Activated T-helper 1 cell treated with anti-CD3 and anti-CD28 coated beads, Interleukin-12 subunit alpha, Interleukin-12 subunit beta, Interleukin-2, Interleukin-4 antibody, amounts not matched to agents 30 ng/mL and 10 ng/mL and 1 ng/mL, durations not matched to agents 14 hours and 24 hours and 36 hours (primary cell): ENCODE measurements at places on chromosomes 4 and X.

- DNase-seq, result no peak
These were observed 11.0 kb downstream of the PTTG2 start for GRCh38 chr4:37971202-37971601.

DNA sequence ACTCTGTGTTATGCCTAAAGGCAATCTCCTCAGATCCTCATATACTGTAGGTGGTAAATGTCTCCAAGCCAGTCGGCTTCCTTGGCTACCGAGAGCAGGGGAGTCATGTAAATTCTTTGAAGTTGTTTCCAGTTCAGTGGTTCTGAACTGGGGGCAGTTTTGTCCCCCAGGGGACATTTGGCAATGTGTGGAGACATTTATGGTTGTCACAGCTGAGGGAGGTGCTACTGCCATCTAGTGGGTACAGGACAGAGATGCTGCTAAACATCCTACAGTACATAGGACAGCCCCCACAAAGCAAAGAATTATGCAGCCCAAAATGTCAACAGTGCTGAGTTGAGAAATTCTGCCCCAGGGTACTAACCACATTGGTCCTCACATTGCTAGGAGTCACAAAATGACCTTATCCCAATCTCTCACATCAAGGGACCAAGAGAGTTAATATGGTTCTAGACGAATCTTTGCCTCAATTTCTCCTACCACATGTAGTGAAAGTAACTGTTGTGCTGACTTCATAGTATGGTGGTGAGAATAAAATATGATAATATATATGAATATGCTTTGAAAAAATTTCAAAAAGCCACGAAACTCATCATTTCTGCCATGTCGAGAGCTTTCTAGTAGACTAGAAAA lies 104.4 kb upstream of the ARHGAP24 start:
- no peak for DNase-seq

- DNase-seq, result no peak
These were observed 411.4 kb downstream of the IL1RAPL1 start for GRCh38 chrX:28998609-28999135.

- no peak for DNase-seq
These were observed 914.2 kb upstream of the LCORL start for GRCh38 chr4:18935659-18936345.

GRCh38 chr4:184544788-184545409 lies 70.5 kb upstream of the IRF2 start:
- no peak for DNase-seq

GRCh38 chr4:7524064-7524682 lies 89.4 kb upstream of the PSAPL1 start:
- DNase-seq, result no peak

- no peak for DNase-seq
These were observed 61.3 kb upstream of the TAB3 start for GRCh38 chrX:30950391-30950790.

DNA sequence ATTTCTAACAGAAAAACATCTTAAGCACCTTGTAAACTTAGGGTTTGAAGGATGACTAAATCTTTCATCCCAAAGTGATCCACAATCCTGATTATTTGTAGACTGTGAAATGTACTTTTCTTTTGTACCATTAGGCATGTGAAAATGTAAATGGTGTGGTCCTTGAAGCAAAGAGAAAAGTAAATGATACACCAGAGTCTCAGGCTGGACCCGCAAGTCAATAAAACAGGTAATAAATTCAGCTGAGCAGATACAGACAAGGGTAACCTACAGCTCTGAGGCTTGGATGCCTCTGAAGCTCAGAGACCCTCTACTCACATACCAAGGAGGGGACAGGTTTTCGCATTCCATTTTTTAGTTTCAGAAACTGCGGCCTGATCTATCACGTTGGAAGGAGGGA lies 2.8 kb upstream of the LAP3 start:
- DNase-seq, result no peak

GRCh38 chrX:110395877-110396276 lies 37.2 kb downstream of the RTL9 start:
- DNase-seq, result no peak

- DNase-seq, result no peak
These were observed 1.4 kb downstream of the PDZD4 start for GRCh38 chrX:153828723-153829548.

DNA sequence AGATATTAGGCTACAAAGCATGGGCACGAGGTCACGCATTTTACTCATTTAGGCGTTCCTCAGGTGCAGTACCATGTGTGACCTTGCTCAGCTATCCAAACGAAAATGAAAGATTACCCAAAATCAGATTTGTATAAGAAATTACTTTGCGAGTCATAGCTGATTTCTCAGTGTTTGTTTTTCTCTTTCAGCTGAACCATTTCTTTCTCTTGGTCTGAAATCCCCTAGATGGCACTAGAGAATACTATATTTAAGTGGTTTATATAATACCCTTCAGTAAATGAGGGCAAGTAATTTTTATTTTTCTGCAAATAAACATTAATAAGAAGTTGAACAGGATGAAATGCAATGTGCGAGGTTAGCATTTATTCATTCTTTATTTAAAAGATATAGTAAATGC lies 496.6 kb downstream of the STIM2 start:
- DNase-seq, result no peak

GRCh38 chr4:17065821-17066220 lies 167.4 kb upstream of the LDB2 start:
- DNase-seq, result no peak

DNA sequence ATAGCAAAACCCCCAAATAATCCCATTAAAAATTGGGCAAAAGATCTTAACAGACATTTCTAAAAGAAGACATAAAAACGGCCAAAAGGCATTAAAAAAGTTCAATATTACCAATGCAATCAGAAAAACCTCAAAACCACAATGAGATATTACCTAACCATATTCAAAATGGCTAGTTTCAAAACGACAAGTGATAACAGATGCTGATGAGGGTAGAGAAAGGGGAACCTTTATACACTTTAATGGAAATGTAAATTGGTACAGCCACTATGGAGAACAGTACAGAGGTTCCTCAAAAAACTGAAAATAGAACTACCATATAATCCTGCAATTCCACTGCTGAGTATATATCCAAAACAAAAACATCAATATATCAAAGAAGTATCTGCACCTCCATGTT lies 6.2 kb downstream of the AADAT start:
- no peak for DNase-seq
